ENCODE measurements at places on chromosomes 16 and 17.

- no peak for DNase-seq
These were observed 7.5 kb upstream of the BCO1 start for GRCh38 chr16:81231014-81231413.

DNA sequence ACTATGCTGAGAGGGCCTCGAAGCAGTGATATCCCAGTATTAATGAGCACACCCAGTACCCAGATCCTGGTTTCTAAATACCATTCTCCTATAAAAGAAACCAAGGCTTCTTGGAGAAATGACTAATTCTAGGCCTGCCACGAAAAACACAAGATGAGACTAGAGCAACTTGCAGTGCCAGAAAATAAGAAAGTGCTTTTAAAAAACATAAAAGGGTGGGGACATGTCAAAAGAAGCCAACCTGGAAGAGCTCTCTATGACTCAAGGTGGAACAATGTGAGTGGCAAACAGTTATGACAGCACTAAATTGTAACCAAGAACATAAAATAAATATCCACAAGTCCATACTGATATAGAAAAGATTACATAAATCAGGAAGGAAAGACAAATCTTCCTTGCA lies 153.2 kb upstream of the KCNJ18 start:
- no peak for DNase-seq

- DNase-seq, result no peak
These were observed 1.6 kb downstream of the CAPN15 start for GRCh38 chr16:529012-529575.

DNA sequence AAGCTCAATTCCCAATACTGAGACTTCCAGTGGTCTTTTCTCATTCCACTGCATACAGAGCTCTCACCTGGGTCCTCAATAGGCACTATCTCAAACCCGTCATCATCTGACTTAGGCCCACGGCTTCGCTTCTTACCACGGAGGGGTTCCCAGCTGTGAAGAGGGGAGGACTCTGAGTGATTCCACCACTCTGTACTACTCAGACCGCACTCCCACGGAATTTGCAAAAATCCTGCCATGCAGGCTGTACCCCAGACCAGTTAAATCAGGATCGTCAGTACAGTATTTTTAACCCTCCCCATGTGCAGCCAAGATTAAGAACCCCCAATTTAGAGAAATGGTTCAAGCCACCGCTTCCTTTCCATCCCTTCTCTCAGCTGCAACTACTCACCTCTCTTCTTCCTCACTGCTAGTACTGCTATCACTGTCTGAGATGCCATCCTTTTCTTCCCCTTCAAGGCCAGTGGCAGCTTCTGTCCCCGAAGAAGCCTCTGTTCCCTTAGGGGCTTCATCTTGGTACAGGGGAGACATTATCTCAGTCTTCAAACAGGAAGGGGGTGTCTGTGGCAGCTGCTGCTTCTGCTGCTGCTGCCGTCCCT lies 6.2 kb upstream of the PSMC5 start:
- DNase-seq, result no peak

DNA sequence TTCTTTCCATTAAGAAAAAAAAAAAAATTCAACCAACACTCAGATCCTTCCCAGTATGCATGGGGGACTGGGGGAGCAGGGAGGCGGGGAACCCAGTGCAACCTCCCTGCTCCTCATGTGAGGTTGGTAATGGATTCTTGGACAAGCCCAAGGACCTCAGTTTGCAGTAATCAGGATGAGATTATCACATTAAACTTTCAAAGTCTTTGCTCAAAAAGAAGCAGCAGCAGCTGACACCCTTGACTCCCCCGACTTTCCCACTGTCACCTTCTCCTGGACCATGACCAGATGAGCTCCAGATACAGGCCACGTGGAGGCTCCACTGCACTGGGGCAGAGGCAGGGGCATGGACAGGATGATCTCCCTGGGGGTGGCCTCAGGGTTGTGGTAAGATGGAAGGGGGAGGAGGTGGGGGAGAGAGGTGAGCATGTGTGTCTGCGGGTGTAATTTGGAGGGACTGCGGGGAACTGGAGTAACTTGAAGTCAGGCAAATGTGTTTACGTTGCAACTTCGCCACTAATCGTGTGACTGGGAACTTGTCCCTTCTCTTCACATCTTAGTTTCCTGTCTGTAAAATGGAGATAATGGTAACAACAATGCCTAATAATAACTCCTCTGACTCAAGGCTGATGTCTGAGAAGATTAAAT lies 19.8 kb downstream of the ZNF385C start:
- DNase-seq, result no peak

GRCh38 chr17:8469964-8470363 lies 34.3 kb downstream of the NDEL1 start:
- DNase-seq, result no peak

DNA sequence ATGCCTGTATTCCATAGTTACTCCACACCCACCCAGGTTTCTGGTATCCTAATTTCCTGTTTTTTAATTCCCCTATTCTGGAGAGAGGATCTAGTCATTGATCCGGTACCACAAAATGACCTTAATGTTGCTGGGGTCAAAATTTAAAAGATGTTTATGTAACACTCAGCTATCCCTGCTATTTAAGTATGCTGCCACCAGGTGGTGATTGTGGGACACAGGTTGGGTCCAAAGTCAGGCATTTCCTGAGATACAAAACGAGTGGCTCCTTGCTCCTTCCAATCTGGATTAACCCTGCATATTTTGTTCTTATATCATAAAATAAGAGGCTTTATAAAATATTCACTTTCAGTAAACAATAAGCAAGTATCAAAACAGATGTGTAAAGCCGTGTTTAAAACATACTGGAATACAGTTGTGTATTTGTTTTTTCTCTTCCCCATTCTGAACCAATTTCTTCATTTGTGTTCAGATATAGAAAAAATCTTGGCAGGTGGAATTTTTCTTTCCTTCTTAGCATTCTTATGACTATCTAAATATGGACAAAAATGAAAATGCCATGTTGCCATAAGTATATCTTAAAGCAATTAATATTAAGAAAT lies 16.3 kb downstream of the HS3ST4 start:
- peak; percentile 46 for DNase-seq

- peak; percentile 66 for DNase-seq
These were observed 3.7 kb downstream of the HPR start for GRCh38 chr16:72066747-72067146.

DNA sequence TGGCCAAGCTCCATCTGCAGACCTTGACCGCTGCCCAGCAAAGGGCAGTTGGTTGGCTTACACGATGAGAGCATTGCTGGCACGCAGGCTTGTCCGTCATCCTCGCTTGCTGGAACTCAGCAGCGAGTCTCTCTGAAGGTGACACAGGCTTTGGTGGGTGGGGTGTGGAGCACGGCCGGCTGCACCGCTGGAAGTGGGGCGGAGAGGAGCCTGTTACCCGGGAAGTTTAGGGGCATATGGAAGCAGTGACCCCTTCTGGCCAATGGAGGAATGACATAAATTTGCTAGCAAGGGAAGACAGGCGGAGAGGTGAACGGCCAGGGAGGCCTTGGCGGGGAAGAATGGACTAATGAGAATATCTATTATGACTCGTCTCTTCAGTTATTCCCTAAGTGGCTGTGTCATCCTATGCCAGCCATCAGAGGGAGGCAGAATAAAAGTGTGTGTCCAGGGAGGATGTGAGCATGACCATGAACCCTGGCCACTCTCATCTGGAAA lies 65.9 kb upstream of the SDK2 start:
- peak; percentile 35 for DNase-seq

- no peak for DNase-seq
These were observed 11.3 kb downstream of the MMP2 start for GRCh38 chr16:55490301-55490700.

DNA sequence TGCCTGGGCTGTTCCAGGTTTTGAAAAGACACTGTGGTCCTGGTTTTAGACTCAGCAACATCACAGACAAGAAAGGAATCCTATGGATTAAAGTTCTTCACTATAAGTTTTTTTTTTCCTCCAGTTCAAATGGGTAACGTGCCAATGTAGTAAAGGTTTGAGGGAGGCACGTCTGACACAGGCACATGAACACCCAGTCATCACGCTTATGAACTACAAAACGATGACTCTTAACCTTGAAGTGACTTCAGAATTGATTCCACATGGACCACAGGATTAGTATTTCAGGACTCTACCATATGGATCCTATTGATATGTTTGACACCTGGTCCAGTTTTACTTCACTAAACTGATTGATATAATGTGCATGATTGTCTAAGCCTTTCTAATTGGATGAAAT lies 2.3 kb downstream of the PRMT7 start:
- no peak for DNase-seq

GRCh38 chr17:14593956-14594355 lies 293.1 kb downstream of the HS3ST3B1 start:
- no peak for DNase-seq

DNA sequence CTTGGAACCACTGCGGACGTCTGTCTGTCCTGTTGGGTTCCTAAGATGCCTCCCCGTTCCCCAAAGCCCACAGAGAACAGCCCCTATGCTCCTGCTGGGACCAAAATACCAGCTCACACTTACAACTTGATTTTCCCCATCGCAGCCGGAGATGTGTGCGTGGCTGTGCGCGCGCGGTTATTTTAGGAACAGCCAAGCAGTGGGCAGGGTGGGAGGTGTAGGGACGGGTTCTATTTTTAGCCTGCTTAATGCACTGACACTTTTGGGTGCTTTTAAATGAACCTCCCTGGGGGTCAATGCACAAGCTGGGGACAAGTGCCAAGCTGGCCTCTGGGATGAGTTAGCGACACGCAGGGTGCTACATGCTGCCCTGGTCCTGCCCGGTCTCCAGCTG lies 74.1 kb downstream of the KLHDC4 start:
- no peak for DNase-seq

GRCh38 chr16:65196420-65197075 lies 74.7 kb upstream of the CDH11 start:
- DNase-seq, result no peak

DNA sequence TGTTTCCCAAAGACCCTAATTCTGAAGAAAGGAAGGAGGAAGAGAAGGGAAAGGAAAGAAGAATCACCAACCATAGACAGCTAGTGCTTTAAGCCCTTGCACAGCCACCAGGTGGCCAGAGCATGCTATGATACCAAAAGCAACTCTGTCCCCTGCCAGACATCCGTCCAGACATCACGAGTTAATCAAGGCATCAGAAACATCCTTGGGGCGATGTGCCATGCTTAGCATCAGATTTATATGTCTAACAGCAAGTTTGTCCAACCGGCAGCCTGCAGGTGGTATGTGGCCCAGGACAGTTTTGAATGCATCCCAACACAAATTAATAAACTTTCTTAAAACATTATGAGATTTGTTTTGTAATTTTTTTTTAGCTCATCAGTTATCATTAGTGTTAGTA lies 2.9 kb upstream of the CRYBA1 start:
- peak; percentile 47 for DNase-seq

DNA sequence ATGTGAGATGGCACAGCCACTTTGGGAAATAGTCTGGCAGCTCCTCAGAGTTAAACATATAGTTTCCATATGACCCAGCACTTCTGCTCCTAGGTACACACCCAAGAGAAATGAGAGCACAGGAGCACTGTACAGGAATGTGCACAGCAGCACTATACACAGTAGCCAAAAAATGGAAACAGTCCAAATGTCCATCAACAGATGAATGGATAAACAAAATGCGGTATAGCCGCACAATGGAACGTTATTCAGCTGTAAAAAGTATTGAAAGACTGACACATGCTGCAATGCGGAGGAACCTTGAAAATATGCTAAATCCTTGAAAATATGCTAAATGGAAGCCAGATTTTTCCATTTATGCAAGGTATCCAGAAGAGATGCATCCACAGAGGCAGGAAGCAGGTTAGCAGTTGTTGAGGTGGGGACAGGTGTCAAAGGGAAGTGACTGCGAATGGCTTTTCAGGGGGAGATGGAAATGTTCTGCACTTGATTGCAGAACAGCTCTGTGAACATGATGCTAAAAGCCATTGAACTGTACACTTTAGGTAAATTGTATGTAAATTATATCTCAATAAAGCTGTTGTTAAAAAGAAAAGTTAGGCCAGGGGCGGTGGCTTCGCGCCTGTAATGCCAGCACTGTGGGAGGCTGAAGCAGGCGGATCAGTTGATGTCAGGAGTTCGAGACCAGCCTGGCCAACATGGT lies 80.7 kb downstream of the MPRIP start:
- DNase-seq, result no peak

- no peak for DNase-seq
These were observed 1.0 kb upstream of the EPN3 start for GRCh38 chr17:50531428-50532025.

GRCh38 chr16:68370581-68371275 lies 59.9 kb downstream of the PRMT7 start:
- no peak for DNase-seq

DNA sequence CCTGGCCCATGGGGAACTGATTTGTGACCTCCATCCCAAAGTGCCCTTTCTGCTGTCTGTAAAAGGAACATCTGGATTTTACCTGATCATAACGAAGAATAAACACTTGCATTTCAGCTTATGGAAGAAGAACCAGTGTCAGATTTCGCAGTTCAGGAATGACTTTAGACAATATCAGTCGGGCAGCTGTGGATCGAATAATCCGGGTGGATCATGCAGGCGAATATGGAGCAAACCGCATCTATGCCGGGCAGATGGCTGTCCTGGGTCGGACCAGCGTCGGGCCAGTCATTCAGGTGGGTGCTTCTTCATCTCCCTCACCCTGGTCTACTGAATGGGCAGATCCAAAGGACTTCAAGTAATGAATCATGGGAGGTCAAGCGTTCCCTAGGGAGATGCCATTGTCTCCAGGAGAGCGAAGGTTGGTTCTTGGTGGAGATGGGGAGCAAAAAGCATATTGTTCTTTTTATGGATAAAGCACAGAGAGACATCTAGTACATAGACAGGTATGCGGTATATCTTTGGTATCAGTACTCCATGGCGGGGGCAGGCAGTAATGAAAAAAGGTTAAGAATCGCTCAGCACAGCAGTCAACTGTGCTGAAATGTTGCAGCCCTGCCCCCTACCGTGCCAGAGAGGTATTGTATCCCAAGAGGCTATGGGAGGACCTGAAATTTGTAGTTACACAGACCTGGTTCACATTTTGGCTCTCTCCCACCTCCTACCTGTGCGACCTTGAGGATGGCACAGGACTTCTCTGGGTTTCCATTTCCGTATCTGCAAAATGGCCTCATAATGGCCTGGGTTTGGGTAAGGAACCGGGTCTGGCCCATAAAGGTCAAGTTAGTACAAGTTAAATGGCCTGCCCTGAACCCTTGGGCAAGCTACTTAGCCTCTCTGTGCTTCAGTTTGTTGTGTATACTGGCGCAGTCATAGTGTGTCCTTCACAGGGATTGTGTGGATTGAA lies 4.7 kb downstream of the COQ7 start:
- DNase-seq, result peak; percentile 42

DNA sequence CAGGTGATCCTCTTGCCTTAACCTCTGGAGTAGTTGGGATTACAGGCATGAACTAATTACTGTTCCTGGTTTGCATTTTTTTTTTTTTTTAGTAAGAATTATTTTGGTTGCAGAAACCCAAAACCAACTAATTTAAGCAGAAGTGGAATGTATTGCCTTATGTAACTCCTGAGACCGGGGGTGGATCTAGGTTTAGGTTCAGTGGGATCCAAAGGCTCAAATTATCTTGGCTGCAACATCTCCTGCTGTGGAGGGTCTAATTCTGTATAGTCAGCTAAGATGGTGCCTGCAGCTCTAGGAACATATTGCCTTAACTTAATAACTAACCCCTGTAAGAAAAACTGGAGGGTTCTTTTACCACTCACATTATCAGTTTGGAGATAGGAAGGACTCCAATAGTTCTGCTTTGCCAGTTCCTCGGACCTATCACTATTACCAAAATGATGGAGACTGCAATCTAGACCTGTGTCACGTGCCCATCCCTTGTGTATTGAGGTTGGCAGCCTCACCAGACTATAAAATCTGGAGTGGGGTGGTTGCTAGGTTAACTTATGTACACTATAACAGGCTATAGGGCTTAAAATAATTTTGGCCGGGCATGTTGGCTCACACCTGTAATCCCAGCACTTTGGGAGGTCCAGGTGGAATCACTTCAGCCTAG lies 8.5 kb downstream of the SNTB2 start:
- no peak for DNase-seq

Measured in RKO (cell line).